ENCODE measurements at places on chromosomes 1 and 21.

- no peak for DNase-seq
Measured at GRCh38 chr1:181185461-181185860, 97.0 kb downstream of the IER5 start.

DNA sequence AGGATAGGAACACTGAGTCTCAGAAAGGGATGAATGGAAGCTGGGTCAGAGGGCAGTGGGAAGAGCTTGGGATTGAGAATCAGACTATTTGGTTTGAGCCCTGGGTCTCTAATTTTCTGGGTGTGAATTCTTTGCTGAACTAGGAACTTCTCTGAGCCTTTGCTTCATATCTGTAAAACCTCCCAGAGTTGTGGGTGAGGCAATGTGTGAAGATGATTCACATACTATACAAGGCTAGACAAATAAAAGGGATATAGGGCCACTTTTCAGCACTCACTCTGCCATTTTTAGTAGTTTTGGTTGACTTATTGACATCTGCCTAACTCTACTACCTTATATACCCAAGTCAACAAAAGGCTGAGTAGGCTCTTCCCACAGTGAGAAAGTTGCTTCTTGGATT is 77.7 kb upstream of the JUN start:
- DNase-seq, result no peak

GRCh38 chr1:186699519-186699918 is 19.3 kb upstream of the PTGS2 start:
- no peak for DNase-seq

GRCh38 chr1:207020065-207020708 is 12.4 kb downstream of the C1orf116 start:
- DNase-seq, result no peak

- no peak for DNase-seq
Measured at GRCh38 chr1:167676916-167677848, 44.6 kb upstream of the MPZL1 start.

DNA sequence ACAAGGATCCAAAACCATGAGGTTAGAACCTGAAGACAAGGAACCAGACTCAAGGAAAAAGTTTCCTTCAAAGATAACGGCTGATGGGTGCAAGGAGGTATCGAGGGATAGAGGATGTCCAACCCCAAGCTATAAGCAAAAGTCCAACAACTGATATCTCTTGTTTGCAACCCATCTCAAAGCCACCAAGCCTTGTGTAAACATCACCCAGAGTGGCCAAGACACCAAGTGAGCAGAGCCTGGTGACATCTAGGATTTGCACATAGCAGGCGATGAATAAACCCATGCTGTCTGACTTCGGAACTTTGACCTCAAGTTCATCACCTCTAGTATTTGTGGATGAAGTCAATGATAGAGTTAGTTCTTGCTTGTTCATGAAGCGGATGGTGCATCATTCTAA is 180.7 kb downstream of the ETS2 start:
- DNase-seq, result no peak

- no peak for DNase-seq
Measured at GRCh38 chr1:246032031-246032551, 475.0 kb downstream of the SMYD3 start.

DNA sequence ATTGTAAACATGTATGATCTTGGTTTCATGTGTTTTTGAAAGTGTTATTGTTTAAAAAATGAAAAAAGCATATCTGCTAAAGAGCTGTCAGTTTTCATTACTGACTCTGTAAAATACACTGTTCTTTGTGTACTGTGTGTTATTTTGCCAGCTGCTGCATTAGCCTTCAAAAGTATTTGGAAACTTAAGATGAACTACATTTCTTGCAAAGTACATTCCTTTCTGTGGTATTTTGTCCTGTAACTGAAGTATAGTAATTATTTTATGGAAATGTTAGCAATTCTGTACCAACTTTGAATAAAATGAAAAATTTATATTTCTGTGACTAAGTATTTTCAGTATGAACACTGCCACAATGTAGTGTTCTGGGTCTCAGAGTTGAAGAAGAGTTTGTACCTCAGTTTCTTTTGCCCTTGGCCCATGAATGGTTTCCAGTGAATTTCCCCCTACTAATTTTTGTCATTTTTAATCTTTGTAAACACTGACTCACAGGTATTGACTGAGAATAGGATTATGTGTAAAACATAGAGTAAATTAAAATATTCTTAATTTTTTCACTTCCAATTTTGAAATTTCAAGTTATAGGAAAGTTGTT is 32.7 kb downstream of the MRPS6 start:
- no peak for DNase-seq

GRCh38 chr1:32696041-32696440 is 6.5 kb downstream of the SYNC start:
- no peak for DNase-seq

GRCh38 chr1:208344202-208344857 is 100.1 kb upstream of the PLXNA2 start:
- DNase-seq, result no peak

GRCh38 chr1:200890818-200891773 is 3.6 kb upstream of the INAVA start:
- peak; percentile 75 for DNase-seq

DNA sequence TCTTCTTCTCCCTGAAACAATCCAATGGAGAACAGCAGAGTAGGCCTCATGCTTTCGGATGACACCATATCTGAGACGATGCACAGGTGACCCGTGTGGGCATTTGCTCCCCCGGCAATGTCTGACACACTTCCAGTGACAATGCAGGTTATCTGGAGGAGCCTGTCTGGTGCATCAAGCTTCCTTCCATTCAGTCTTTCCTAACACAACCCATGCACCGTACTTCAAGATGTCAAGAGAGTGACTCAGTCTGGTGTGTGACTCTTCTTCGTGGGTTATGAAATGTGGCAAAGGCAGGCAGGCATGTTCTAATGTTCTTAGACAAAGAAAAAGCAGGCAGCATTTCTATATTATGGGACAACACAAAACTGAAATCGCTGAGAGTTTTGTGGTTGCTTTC is 159.1 kb downstream of the EDEM3 start:
- no peak for DNase-seq

GRCh38 chr1:27630859-27631491 is 4.0 kb downstream of the FGR start:
- DNase-seq, result no peak

DNA sequence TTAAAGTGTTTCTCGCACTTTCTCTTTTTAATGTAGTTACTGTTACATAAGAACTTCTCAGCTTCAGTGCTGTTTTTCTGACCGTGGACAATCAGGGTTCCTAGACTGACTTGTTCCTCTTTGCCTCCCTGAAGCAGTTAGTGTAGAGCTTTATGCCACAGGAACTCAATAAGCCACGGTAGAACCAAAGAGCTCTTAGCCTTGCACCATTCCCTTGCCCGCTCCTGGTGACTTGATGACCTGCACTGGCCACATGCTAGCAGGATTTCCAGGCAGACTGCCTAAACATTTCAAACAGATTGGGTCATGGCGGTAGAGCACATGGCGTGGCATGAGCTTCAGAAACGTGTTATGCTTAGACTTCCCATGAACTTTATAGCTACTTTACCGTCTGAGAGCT is 18.8 kb upstream of the FASLG start:
- DNase-seq, result no peak

DNA sequence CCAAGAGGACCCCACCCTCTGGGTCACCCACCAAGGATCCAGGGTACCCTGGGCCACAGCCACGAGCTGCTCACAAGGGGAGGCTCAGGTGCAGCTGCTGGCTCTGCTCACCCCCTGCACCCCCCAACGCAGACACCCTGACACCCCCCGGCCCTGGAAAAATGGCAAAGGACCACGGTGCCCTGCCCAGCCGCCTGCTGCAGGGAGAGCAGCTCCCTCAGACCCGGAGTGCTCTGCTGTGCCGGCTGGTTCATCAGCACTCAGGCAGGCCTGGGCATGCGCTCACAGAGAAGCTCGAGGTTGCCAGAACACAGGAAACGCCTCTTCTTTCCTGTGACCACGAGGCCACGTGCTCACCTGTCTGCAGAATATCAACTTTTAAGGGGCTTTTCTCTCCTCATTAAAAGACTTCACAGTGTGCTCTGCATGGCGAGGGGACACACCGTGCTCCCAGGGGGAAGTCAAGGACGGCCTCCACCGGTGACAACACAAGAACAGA is 4.3 kb upstream of the C1QTNF12 start:
- DNase-seq, result no peak

- DNase-seq, result no peak
Measured at GRCh38 chr1:9100471-9101043, 28.3 kb downstream of the GPR157 start.

GRCh38 chr21:14306126-14306907 is 76.6 kb downstream of the HSPA13 start:
- no peak for DNase-seq

GRCh38 chr1:245463392-245464165 is 308.8 kb downstream of the KIF26B start:
- DNase-seq, result no peak

GRCh38 chr21:32705139-32705538 is 22.7 kb downstream of the SYNJ1 start:
- DNase-seq, result no peak

DNA sequence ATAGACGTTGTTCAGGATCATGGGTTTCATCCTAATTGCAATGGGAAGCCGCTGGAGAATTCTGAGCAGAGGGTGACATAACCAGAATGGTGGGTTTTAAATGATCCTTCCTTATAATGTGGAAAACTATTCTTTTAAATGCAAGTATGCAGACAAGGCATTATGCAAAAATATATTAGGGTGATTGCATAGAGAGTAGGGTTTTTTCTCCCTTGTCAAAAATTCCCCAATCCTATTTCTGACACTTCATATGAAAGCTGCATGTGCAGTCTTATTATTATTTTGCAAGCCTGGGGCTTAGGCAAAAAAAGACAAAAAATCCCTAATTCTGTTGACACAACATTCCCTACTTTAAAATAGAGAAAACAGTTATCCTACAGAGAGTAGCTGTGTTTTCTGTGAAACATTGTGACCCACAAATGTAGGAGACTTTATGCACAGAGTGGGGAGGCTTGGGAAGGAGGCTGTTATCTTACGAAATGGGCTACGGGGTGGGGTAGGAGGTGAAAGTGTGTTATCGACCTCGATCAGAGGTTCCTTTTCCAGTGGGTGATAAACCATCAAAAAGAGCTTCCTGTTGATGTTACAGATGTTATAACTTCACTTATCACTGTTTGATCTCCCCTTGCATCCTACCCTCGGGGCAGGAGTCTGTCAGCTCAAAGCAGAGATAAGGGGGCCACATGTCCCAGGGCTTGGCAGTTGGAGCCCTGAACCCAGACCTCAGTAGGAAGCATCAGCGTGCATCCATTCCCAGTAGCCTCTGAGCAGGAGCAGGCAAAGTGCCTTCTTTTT is 27.2 kb downstream of the RHEX start:
- DNase-seq, result no peak

GRCh38 chr1:211933946-211934714 is 101.2 kb downstream of the INTS7 start:
- no peak for DNase-seq

DNA sequence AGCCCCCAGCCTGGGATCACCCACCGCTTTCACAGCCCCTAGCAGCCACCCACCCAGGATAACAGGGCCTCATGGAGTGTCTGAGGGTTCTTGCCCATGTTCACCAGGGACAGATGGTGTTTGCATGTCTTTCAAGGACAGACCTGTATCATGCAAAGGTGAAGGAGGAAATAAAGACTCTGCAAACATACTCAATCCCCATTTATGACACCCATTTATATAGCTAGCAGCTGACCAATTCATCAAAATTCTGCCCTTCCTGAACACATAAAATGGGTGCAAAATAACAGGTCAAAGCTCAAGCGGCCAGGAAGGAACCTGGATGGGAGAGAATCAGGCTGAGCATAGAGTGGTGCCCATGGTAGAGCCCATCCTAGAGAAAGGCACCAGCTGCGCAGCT is 32.8 kb upstream of the LYPD8 start:
- no peak for DNase-seq

GRCh38 chr1:208951908-208952307 is 631.6 kb upstream of the CAMK1G start:
- DNase-seq, result no peak

DNA sequence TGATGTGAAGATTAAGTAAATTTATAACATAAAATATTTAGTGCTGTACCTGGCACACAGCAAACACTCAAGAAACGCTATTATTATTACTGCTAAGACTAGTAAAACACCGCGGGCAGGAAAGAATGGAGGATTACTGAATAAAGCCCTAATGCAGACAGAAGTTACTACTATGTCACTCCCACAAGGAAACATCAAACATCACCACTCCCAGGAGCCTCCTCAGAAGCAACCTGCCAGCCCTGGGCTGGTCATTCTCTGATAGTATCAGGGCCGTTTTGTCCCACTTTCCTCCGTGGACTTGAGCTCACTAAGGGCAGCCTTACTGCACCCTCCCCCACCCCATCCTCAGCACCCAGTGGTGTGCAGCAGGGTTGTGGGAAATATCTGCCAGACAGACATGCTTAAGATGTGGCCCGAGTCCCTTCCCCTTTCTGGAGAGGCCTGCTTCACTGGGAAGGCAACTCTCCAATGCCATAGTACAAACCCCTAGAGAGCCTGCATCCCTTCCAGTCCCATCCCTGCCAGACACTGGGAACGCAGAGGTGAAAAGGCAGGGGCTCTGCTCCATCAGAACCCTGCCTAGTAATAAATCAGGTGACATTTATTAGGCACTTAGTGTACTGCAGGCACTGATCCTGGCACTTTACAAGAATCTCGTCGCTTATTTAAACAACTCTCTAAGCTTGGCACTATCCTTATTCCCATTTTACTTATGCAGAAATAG is 41.7 kb upstream of the ECE1 start:
- no peak for DNase-seq

GRCh38 chr21:35615325-35615724 is 445.0 kb downstream of the SETD4 start:
- DNase-seq, result no peak

- peak; percentile 84 for DNase-seq
Measured at GRCh38 chr1:13960375-13960987, 260.5 kb downstream of the PRDM2 start.

DNA sequence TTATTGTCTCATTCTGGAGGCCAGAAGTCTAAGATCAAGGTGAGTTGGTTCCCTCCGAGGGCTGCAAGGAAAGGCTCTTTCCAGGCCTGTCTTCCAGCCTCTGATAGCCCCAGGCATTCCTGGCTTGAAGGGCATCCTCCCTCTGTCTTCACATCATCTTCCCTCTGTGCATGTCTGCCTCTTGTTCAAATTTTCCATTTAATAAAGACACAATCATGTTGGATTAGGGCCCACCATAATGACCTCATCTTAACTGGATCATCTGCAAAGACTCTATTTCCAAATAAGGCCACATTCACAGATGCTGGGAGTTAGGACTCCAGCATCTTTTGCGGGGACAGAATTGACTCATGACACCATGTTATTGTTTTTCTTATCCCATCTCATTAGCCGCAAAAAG is 24.5 kb downstream of the HUNK start:
- no peak for DNase-seq

DNA sequence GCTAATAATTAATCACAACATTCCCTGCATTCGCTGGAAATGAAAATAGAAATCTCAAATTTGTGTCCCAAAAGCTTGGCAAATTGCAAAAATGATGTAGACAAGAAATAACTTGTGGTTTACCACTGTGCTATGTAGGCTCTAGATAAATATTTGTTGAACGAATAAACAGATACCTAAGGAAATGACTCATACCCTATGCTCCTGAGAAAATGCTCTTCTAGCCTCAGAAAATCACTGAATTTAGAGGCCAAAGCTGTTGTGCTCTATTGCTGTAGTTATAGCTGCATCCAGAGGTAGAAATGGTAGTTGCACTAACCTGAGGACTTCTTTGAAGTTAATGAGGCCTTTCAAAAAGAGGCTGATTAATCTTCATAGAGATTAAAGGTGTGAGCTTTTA is 142.0 kb upstream of the ZNHIT6 start:
- no peak for DNase-seq

GRCh38 chr1:205575294-205575885 is 56.4 kb downstream of the ELK4 start:
- DNase-seq, result no peak

GRCh38 chr1:36792292-36792691 is 242.0 kb downstream of the GRIK3 start:
- no peak for DNase-seq

Data from mesothelial cell of epicardium (in vitro differentiated cells).